Activated naive CD4-positive, alpha-beta T cell (primary cell): ENCODE measurements at places on chromosomes 5 and 9.

- DNase-seq = no peak
Measured at GRCh38 chr5:375336-375920, 53.9 kb downstream of the AHRR start.

DNA sequence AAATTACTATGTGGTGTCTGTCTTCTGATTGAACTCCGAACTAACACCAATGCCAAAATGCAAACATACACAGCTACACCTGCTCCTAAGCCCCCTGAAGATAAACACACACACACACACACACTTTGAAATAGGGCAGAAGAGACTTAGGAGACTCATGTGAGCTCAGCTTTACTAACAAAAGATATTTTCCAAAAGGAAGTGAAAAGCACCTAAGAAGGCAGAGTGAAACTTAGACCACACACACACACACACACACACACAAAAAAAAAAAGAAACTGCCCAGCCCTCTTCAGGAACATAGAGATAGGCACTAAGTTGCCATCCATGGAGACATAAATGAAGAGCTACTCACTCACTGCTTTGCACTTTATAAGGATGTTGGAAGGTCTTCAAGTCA, 45.2 kb upstream of the APC start:
- DNase-seq = no peak

DNA sequence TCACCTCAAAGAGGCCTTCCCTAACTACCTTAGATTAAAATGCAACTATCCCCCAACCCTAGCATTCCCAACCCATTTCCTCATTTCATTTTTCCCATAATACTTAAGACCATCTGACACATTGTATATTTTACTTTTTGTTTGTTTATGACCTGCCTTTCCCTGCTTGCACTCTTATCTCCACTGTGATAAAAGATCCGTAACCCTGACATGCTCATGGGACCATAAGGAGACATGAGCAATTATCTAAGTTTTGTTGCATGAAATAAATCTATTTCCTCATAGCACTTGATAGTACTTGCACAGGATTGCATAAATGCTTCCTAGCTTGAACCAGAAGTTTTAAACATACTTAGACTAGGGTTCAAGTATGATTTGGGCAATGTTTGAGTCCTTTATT, 323.7 kb downstream of the NPR3 start:
- no peak for DNase-seq

DNA sequence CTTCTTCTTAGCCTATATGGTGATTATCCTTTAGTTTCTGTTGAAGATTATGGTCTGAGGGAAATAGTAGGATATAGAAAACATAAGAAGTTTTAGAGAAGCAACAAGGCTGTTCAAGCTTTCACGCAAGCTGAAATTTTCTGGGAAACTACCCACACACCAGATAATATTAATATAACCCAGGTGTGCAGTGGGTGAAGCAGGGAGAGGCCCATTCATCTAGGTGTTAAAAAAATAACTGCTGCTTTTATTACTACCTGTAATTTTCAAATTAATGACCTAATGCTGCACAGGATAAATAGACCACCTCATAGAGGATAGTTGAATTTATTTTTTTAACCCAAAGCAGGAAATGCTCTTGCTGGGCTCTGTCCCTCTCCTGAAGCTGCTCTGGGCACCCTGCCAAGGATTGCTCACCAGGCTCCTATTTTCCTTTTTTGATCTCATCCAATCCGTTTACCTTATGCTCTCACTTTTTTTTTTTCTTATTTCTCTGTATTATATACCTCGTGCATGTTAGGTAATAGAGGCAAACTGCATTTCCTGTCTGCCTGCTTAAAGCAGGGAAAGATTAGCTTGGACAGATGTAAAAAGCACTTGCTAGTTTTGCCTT, 124.3 kb upstream of the SLC12A2 start:
- DNase-seq = peak; percentile 1

DNA sequence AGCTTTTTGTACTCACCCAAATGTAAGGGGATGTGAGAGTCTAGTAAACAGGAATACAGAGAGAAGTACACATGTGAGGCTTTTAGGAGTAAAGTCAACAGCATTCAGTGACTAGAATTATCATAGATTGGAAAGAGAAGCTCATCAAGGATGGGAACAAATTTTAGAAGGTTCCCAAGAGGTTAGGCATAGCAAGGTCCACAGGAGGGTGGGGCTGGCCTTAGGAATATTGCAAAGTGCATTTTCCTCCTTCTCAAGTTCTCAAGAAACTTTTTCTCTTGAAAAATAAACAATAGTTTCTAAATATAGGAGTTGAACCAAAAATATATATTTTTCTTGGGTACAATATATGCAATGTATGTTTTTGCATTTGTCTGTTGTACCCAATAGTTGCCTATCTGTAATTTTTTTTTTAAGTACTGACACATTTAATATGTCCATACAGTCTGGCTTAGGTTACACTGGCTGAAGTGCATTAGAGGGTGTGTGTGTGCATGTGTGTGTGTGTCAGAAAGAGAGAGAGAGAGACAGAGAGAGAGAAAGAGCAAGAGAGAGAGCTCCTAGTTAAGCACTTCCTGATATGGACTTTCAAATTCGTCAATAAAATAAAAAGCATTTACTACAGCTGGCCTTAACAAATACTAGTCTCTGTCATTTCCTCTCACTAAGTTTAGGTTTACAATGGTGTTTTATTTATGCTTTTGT, 62.2 kb downstream of the SNX18 start:
- no peak for DNase-seq

GRCh38 chr5:148388696-148389095, 4.9 kb downstream of the FBXO38 start:
- DNase-seq = no peak
